ENCODE measurements at places on chromosomes 6 and 20.
A peak's percentile ranks its signal among the peaks of the same experiment; 100 is the strongest.

GRCh38 chr20:1528811-1529210 is 28.7 kb downstream of the SIRPD start:
- no peak for DNase-seq

DNA sequence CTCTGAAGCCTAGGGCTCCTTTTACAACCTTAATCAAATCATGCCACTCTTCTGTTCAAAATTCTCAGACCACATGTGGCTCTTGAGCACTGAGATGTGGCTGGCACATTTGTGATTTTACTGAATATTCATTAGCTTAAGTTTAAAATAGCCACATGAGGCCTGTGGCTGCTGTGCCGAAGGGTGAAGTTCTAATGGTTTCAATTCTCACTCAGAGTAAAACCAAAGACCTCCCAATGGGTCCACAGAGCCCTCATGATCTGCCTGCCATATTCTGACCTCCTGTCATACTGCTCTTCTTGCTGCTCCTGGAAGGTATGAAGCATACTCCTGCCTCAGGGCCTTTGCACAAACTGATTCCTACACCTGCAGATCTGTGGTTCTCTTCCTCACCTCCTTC is 7.8 kb upstream of the CST3 start:
- DNase-seq, result no peak

- peak; percentile 68 for DNase-seq
Observed at GRCh38 chr6:125114248-125114858, 39.2 kb upstream of the TPD52L1 start.

DNA sequence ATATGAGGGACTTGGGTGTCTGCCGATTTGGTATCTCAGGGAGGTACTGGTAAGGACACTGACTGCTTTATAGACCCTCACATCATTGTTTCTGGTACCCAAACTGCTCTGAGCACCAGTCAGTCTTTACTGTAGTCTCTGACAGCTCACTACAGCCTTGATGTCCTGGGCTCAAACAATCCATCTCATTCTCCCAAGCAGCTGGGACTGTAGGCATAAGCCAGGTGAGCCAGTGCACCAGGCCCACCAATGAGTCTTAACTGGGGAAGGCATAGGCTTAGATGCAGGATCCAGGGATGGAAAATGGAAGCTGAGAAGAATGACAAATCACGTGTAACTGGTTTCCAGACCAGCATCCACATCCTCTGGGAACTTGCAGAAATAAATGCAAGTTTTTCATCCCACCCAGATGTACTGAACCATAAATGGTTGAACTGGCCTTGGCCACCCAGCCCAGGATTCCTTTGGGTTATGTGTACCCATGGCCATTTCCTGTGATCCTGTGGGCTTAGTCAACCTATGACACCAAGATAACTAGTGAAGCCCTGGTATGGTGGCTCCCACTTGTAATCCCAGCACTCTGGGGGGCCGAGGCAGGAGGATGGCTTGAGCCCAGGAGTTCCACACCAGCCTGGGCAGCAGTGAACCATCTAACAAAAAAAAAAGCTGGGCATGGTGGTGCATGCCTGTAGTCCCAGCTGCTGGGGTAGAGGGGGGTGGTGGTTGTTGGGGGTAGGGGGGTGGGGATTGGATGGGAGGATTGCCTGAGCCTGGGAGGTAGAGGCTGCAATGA is 5.8 kb downstream of the TUBB start:
- DNase-seq, result no peak

DNA sequence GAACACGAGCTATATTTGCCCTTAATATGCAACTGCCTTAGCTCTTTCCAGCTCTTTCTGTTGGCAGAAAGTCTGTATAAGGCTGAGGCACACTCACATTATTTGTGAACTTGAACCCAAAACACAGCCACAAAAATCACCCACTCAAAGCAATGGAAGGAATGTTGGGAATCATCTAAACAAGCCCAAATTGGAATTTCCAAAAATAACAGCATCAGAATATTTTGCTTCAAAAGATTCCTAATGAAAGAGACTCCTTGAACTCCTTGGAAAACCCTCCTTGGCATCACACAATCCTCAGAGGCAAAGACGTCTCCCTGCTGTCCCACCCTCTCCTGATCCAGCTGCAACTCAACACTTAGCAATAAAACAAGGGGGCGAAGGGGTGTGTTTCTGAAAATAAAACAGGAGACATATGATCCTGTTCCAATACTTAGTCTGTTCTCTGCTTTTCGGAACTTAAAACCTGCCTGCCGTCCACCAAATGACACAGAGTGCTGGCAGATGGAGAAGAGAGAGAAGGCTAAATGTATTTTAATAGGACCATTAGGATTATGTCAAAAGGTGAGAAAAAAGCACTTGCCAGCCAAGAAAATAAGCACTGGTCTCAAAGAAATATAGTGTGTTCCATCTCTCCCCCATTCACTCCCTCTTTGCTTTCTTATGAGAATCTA is 320.7 kb upstream of the JARID2 start:
- DNase-seq, result no peak
